ENCODE measurements at places on chromosomes 1 and 21. TPM values are rescaled to one million over a fixed set of nuclear protein-coding genes. Genes with fewer than 3 reads are reported as not detected.

Gene ABCG1
- 13.8 TPM for total RNA-seq

GRCh38 chr1:112717263-112717873 lies 2.2 kb upstream of the PPM1J start:
- no peak for DNase-seq

- no peak for DNase-seq
Observed at GRCh38 chr1:112703706-112704105, 3.2 kb downstream of the RHOC start.

GRCh38 chr1:212638492-212639151 lies 30.1 kb downstream of the ATF3 start:
- DNase-seq, result no peak

DNA sequence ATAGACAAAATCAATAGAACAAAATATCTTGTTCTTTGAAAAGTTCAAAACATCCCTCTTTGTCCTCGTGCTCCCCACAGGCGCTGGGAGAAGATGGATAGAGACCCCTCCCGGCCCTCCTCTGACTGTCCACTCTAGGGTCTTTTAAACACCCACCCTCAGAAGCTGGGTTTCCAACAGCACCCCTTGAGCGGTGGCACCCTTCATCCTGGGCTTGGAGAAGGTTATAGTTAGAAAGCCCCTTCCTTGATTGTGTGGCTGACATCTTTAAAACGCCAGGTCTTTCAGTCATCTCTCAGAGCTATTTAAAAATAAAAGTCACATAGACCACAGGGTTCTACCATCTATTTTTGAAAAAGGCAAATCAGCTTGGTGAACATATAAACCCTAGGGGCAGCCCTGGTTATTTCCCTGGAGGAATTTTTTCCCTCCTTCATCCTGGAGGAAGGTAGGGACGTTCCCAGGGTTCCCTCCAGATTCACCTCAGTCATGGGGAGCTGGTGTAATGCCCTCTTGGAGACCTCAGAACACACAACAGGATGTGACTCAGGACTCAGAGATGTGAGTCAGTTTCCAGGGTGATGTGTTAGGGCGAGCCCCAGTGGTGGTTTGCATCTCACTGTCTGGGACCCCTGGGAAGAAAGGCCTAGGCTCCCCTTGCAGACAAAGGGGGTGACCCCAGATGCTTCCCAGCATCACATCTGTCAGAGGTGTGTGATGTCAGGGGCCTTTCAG lies 138.5 kb downstream of the CLIC6 start:
- DNase-seq, result no peak

All from thyroid gland (tissue), 4 donors.